Left ventricle myocardium inferior (tissue), 1 donor: ENCODE measurements at places on chromosomes 7 and 10.

DNA sequence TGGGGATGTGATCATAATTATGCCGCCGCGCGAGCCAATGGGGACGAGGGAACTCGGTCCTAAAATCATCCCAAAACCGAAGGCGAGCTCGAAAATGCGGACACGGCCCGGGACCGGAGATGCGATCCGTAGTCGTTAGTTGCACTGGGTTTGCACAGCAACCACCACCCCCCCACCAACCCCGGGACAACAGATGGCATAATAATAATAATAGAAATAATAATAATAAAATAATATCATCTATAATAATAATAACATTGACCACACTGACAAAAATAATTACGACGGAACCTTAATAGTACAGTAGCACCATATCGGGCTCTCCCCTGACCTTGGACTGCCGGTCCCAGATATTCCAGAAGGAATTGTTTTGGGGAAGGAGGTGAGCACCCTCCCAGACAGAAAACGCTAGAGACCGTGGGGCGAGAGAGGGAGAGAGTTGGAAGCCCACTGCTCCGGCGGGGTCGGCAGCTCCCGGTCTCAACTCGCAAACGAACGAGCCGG lies 1.1 kb upstream of the EMX2 start:
- DNase-seq, result no peak

DNA sequence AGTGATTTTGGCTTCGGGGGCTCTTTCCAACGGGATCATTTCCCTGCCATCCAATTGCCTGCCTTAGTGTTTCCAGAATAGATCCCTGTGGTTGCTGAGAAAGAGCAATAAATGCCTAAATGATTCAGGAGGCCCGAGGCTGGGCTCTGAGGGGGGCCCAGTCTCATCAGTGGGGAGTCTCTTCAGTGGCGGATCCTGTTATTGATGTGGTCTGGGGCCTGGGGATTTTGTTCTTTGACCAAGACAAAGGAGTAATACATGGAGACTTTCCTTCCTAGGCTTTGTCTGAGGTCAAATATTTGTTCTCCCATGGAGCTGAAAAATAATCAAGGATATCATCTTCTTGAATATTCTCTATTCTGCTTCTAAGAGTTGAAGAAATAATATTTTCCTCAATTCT lies 40.8 kb downstream of the TAS2R41 start:
- no peak for DNase-seq

GRCh38 chr7:11298220-11298619 lies 324.5 kb downstream of the PHF14 start:
- DNase-seq, result no peak

- DNase-seq, result no peak
These were observed 58.8 kb downstream of the GRB10 start for GRCh38 chr7:50723888-50724287.

DNA sequence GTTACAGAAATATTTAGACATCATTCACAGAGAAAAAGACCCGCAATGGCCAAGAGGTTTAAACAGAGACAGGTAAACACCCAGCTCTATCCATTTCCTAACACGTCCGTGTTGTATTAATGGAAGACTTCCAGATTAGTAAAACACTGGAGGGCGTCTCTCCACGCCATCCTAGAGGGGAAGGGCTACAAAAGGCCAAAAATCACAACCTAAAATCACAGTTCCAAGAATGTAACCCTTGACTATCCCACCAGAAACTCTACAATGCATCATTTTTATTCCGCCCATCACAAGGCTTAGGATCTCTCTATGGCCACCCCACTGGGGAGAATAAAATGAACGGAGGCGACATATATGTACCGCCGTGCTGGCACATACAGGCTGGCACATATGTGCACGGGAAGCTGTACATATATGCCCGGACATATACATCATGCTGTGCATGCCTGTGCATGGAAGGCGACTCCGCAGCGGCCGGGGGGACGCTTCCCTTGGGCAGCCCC lies 734 bp downstream of the PCLO start:
- DNase-seq, result no peak

DNA sequence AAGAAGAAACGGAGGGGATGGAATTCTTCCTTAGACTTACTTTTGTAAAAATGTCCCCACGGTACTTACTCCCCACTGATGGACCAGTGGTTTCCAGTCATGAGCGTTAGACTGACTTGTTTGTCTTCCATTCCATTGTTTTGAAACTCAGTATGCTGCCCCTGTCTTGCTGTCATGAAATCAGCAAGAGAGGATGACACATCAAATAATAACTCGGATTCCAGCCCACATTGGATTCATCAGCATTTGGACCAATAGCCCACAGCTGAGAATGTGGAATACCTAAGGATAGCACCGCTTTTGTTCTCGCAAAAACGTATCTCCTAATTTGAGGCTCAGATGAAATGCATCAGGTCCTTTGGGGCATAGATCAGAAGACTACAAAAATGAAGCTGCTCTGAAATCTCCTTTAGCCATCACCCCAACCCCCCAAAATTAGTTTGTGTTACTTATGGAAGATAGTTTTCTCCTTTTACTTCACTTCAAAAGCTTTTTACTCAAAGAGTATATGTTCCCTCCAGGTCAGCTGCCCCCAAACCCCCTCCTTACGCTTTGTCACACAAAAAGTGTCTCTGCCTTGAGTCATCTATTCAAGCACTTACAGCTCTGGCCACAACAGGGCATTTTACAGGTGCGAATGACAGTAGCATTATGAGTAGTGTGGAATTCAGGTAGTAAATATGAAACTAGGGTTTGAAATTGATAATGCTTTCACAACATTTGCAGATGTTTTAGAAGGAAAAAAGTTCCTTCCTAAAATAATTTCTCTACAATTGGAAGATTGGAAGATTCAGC lies 158.7 kb upstream of the LANCL2 start:
- no peak for DNase-seq
